ENCODE measurements at places on chromosomes 5 and 9.
A peak's percentile ranks its signal among the peaks of the same experiment; 100 is the strongest.

- no peak overlapping the region for H3K4me3 ChIP-seq
- H3K4me1 ChIP-seq, result no peaks in the 10 kb centered on the region
- H3K27ac ChIP-seq, result no peak overlapping the region
- H3K27me3 ChIP-seq, result peaks cover 8% of the 10 kb centered on the region
- DNase-seq, result no peak
- H3K36me3 ChIP-seq, result no peaks in the 10 kb centered on the region
These were observed 102.4 kb upstream of the APC start for GRCh38 chr5:112635276-112635675.

DNA sequence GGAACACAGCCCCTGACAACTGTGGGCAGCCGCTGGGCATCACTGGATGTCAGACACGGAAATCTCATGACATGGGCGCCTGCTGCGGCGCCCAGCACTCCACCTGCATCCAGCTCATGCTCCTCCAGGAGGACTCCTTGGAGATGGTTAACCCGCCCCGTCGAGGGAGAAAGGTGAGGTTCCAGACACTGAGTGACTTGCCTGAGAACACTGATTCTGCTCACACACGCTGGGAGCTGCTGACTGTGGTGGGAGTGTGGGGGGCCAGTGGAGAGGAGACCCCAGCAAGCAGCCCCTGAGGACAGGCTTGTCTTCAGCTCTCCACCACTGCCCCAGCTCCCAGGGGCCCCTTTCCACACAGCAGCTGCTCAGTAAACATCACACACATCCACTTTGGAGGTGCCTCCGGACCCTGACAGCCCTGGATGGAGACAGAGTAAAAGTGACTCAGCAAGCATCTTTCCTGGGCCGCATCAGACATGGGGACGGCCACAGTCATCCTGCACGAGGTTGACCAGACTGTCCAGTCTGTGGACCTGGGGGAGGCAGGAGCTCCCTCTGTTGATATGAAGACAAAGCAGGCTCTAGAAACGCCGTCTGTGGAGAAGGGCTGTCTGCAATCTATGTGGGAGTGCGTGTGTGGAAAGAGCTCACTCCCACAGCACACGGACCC, 283.7 kb upstream of the IRX4 start:
- no peak for DNase-seq
- no peaks in the 10 kb centered on the region for H3K36me3 ChIP-seq
- H3K4me3 ChIP-seq, result no peak overlapping the region
- no peaks in the 10 kb centered on the region for H3K27me3 ChIP-seq
- H3K4me1 ChIP-seq, result no peaks in the 10 kb centered on the region

DNA sequence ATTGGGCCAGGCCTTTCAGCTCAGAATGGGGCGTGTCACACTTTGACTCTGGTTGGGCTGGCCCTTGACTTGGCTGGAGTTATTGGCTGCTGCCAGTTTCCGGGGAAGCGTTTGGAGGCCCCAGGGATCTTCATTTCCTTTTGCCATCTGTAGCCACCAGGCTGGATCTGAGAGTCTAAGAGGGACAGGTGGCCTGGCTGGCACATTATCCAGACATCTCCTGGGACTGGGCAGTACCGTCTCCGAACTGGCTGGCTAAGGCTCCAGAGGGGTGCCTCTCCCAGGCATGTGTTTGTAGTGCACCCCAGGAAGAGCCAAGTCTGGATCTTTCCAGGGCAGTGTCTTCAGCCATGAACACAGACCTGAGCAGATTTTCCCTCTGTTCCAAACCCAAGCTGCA, 9.7 kb upstream of the JADE2 start:
- H3K4me1 ChIP-seq, result peaks cover 10% of the 10 kb centered on the region
- no peak overlapping the region for H3K4me3 ChIP-seq
- no peaks in the 10 kb centered on the region for H3K36me3 ChIP-seq
- peaks cover 4% of the 10 kb centered on the region for H3K27me3 ChIP-seq
- H3K27ac ChIP-seq, result no peak overlapping the region

- no peak for DNase-seq
- no peaks in the 10 kb centered on the region for H3K4me1 ChIP-seq
- H3K4me3 ChIP-seq, result no peak overlapping the region
- H3K36me3 ChIP-seq, result no peaks in the 10 kb centered on the region
These were observed 79.0 kb downstream of the GDA start for GRCh38 chr9:72228282-72228681.

DNA sequence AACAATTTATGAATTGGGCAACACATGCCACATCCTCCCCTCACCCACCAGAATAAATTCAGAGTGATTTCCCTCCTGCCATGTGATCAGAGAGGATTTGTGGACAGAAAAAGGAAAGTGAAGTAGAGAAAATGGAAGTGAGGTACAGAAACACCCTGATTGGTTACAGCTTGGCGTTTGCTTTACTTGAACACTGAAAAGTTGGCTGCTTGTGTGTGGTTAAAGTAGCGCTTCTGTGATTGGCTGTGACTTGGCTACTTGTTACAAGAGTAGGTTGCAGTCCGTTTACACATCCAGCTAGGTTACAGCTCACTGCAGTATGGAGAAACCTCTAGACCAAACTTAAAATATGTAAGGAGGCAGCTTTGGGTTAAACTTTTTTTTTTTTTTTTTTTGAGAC, 205.2 kb upstream of the ZNF608 start:
- DNase-seq, result no peak
- H3K4me1 ChIP-seq, result peaks cover 1% of the 10 kb centered on the region
- H3K27me3 ChIP-seq, result no peaks in the 10 kb centered on the region
- H3K36me3 ChIP-seq, result no peaks in the 10 kb centered on the region
- no peak overlapping the region for H3K27ac ChIP-seq
- no peak overlapping the region for H3K4me3 ChIP-seq

DNA sequence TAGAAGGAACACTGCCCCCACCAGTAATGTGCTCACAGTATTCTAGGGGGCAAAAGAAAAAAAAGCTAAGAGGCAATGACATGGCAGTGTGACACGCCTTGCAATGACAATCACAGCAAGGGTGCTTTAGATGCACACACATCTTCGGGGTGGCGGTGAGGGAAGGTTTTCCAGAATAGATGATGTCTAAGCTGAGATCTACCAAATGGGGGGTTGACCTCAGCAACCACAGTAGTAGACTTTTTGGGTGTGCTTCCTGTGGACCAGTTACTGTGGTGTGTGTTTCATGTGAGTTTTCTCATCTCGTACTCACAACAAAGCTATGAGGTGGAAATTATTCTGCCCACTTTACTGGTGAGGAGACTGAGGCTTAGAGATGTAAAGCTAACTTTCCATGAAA, 10.2 kb upstream of the IL12B start:
- peak overlapping the region; percentile 61 for H3K4me3 ChIP-seq
- peaks cover 70% of the 10 kb centered on the region for H3K4me1 ChIP-seq
- DNase-seq, result no peak
- peaks cover 17% of the 10 kb centered on the region for H3K27me3 ChIP-seq
- peak overlapping the region; percentile 76 for H3K27ac ChIP-seq
- H3K36me3 ChIP-seq, result peaks cover 30% of the 10 kb centered on the region

- H3K4me1 ChIP-seq, result peaks cover 35% of the 10 kb centered on the region
- no peaks in the 10 kb centered on the region for H3K27me3 ChIP-seq
- H3K4me3 ChIP-seq, result no peak overlapping the region
- DNase-seq, result no peak
These were observed 14.5 kb downstream of the C9orf50 start for GRCh38 chr9:129606161-129607026.

DNA sequence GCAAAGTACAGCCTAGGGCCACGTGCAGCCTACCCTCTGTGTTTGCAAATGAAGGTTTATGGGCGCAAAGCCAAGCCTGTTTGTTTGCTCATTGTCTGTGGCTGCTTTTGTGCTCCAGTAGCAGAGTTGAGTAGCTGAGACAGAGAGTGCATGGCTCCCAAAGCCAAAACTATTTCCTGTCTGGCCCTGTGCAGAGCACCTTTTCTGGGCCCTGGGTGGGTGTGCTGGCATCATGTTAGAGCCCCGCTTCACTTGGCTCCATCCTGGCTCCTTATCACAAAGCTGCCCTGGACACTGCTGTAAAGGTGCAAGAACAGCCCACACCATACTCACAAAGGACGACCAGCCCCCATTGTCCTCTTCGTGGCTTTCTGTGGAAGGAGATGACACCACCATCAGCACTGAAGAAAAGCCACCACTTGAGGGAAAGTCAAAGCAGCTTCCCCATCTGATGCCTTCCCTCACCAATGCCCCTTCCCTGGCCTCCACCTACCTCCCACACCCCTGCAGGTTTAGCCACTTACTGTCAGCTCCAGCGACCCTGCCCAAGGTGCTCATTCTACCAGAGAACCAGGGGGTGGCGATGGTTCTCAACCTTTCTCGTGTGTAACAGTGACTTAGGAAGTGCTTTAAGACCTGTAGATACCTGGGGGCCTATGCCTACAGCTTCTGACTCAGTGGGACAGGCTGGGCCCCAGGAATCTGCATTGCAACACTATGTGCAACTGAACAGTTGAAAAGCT, 23.4 kb downstream of the LCP2 start:
- H3K4me1 ChIP-seq, result peaks cover 83% of the 10 kb centered on the region
- H3K4me3 ChIP-seq, result peak overlapping the region; percentile 83
- DNase-seq, result peak; percentile 66

GRCh38 chr5:139199321-139199720, 1.2 kb upstream of the SIL1 start:
- H3K27ac ChIP-seq, result no peak overlapping the region
- H3K4me1 ChIP-seq, result peaks cover 15% of the 10 kb centered on the region
- H3K36me3 ChIP-seq, result peaks cover 13% of the 10 kb centered on the region
- no peak overlapping the region for H3K4me3 ChIP-seq
- no peak for DNase-seq

GRCh38 chr9:27756418-27756817, 183.1 kb upstream of the C9orf72 start:
- no peak overlapping the region for H3K4me3 ChIP-seq
- no peaks in the 10 kb centered on the region for H3K4me1 ChIP-seq
- H3K27ac ChIP-seq, result no peak overlapping the region
- H3K27me3 ChIP-seq, result no peaks in the 10 kb centered on the region
- DNase-seq, result no peak

DNA sequence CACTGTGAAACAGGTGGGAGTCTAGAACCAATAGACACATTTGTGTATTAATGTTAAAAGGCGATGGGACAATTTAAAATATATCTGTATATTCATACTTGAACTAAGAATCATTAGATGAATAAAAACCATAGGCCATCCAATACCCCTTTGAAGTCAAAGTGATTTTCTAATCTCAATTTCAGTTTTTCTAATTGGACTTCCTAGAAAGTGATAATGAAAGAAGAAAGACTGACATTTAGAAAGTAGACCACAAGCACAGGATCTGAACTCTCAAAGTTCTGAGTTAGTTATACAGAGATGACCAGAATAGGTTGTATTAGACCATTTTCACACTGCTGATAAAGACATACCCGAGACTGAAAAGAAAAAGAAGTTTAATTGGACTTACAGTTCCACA, 412.8 kb upstream of the PIK3R1 start:
- H3K27me3 ChIP-seq, result no peaks in the 10 kb centered on the region
- H3K36me3 ChIP-seq, result no peaks in the 10 kb centered on the region
- H3K27ac ChIP-seq, result no peak overlapping the region
- no peak for DNase-seq

GRCh38 chr9:110081395-110081794, 126.6 kb downstream of the C9orf152 start:
- peak overlapping the region; percentile 83 for H3K27ac ChIP-seq
- peaks cover 30% of the 10 kb centered on the region for H3K36me3 ChIP-seq
- H3K27me3 ChIP-seq, result no peaks in the 10 kb centered on the region
- no peak for DNase-seq

DNA sequence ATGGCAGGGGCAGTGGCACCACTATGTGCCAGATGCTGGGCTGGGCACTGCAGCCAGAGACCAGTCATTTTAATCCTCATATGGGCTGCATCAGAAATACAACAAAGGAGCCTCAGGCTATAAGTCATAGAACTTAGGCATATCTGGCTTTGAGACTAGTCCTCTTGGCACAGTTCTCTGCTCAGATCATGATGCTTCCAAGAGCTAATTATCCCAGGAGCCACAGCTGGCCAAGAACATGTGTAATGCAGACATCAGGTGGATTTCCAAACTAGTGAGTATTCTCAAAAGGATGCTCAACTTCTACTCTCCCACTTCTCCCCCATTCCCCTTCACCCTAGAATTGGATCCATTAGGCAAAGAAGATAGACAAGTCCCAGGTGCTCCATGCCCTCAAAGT, 562.2 kb upstream of the TRPC7 start:
- no peaks in the 10 kb centered on the region for H3K27me3 ChIP-seq
- H3K27ac ChIP-seq, result no peak overlapping the region
- H3K4me1 ChIP-seq, result no peaks in the 10 kb centered on the region

DNA sequence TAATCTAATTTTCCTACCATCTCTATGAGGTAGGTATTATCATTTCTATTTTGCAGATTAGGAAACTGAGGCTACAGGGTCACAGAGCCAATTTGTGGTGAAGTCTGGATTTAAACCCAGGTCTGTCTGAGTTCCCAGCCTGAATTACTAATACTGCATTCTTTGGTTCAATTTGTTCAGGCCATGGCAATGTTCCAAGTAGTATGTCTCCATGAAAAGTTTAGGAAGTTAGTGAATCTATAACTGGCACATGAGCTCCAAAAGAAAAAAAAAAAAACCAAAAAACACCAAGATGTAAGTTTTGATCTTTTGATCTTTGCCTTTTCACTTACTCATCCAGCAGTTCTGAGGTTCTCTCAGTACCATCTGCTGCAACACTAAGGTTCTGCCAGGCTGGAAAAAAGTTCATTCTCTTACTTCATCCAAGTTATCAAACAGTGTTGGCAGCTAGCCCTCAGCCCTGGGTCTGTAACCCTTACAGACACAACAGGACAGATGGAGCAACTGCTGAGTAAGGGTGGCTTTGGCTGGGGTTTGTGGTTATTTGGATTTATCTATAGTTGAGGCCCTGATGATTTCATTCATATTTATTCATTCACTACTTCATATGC, 4.4 kb upstream of the TMEM268 start:
- no peak overlapping the region for H3K27ac ChIP-seq
- DNase-seq, result no peak
- H3K4me3 ChIP-seq, result no peak overlapping the region
- peaks cover 9% of the 10 kb centered on the region for H3K36me3 ChIP-seq
- H3K27me3 ChIP-seq, result no peaks in the 10 kb centered on the region
- peaks cover 8% of the 10 kb centered on the region for H3K4me1 ChIP-seq

- no peaks in the 10 kb centered on the region for H3K4me1 ChIP-seq
- H3K36me3 ChIP-seq, result no peaks in the 10 kb centered on the region
- H3K27ac ChIP-seq, result no peak overlapping the region
- H3K4me3 ChIP-seq, result no peak overlapping the region
These were observed 21.3 kb upstream of the KIF12 start for GRCh38 chr9:114120192-114121014.

DNA sequence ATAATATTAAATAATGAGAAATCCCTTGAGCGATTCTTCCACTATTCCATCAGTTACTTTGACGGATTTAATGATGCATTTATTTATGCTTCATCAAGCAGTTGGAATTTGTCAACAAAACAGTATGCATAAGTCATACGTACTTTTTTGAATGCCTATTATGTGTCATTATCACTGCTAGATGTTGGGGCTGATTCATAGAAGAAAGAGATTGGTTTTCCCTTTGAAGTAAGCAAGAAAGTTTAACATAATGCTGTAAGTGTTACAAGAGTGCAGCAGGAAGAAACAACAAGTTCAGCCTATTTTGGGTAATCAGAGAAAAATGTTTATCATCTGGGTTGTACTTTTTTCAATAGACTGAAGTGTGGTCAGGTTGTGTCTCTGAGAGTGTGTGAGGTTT, 121.2 kb upstream of the RANBP3L start:
- H3K4me3 ChIP-seq, result no peak overlapping the region
- peaks cover 7% of the 10 kb centered on the region for H3K27me3 ChIP-seq
- DNase-seq, result no peak
- no peak overlapping the region for H3K27ac ChIP-seq
- H3K36me3 ChIP-seq, result no peaks in the 10 kb centered on the region

GRCh38 chr9:3200331-3200774, 325.4 kb downstream of the RFX3 start:
- DNase-seq, result no peak
- H3K4me1 ChIP-seq, result no peaks in the 10 kb centered on the region
- no peak overlapping the region for H3K4me3 ChIP-seq
- H3K27me3 ChIP-seq, result peaks cover 9% of the 10 kb centered on the region
- no peaks in the 10 kb centered on the region for H3K36me3 ChIP-seq
- no peak overlapping the region for H3K27ac ChIP-seq

Measured in T-helper 2 cell treated with Interferon-gamma antibody and Interleukin-4, amounts not matched to agents 5 μg/mL and 100 μg/mL, for 36 hours (primary cell).